Panc1 (cell line): ENCODE measurements at places on chromosomes 7 and 10. TPM values are rescaled to one million over a fixed set of nuclear protein-coding genes. Genes with fewer than 3 reads are reported as not detected.

- H3K36me3 ChIP-seq = no peaks in the 10 kb centered on the region
- H3K27me3 ChIP-seq = peaks cover 36% of the 10 kb centered on the region
- H3K27ac ChIP-seq = no peak overlapping the region
- no peak overlapping the region for H3K4me3 ChIP-seq
- H3K4me1 ChIP-seq = no peaks in the 10 kb centered on the region; the same call in 1 of the 2 replicates
Observed at GRCh38 chr7:293681-294439, 3.9 kb downstream of the FOXL3 start.

DNA sequence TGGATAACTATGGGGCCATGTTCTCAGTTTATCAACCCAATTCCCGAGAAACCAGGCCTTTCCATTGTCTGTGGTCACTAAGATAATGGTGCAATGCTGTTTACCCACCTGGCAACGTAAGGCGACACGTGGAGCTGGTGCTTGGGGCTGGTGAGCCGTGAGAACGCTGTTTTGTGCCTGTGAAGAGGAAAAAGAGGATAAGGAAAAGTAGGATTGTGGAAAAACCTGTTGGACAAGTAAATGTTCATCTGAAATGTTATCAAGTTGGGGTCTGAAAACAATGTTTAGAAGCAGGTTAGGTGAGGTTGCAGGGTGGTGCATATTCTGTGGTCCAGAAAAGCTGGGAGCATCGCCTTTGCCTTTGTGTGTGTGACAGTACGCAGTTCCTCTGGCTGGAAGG lies 88.5 kb downstream of the PPP1R17 start:
- H3K4me1 ChIP-seq = no peaks in the 10 kb centered on the region
- no peaks in the 10 kb centered on the region for H3K36me3 ChIP-seq
- no peak for DNase-seq
- H3K27me3 ChIP-seq = no peaks in the 10 kb centered on the region

GRCh38 chr7:120337308-120337907 lies 64.4 kb downstream of the KCND2 start:
- no peak overlapping the region for H3K4me3 ChIP-seq
- no peaks in the 10 kb centered on the region for H3K27me3 ChIP-seq
- no peaks in the 10 kb centered on the region for H3K4me1 ChIP-seq
- H3K27ac ChIP-seq = no peak overlapping the region
- no peaks in the 10 kb centered on the region for H3K36me3 ChIP-seq
- DNase-seq = no peak

GRCh38 chr7:82732677-82733076 lies 289.1 kb upstream of the CACNA2D1 start:
- no peaks in the 10 kb centered on the region for H3K27me3 ChIP-seq
- H3K4me3 ChIP-seq = no peak overlapping the region
- DNase-seq = no peak
- H3K36me3 ChIP-seq = no peaks in the 10 kb centered on the region
- no peaks in the 10 kb centered on the region for H3K4me1 ChIP-seq
- no peak overlapping the region for H3K27ac ChIP-seq

GRCh38 chr10:121310151-121310711 lies 288.0 kb downstream of the FGFR2 start:
- H3K36me3 ChIP-seq = no peaks in the 10 kb centered on the region
- no peaks in the 10 kb centered on the region for H3K4me1 ChIP-seq
- H3K4me3 ChIP-seq = no peak overlapping the region

DNA sequence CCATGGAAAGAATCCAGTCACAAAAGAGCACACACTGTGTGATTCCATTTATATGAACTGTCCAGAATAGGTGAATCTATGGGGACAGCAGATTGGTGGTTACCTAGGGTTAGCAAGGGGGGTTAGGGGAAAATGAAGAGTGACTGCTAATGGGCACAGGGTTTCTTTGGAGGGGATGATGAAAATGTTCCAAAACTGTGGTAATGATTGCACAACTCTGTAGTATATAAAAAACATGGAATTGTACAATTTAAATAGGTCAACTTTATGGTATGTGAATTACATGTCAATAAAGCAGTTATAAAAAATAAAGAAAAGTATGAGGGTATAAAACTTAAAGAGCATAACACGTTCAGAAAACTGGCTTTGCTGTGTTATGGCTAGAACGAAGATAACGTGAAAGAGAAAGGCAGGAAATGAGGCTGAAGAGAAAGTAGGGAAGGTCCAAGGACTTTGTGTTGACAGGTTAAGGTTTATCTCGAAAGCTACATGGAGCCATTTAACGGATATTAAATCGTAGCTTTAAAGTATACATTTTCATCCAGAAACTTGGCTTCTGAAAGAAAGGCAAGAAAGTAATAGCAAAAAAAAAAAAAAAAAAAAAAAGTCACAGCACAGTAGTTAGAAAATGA lies 26.4 kb upstream of the MSS51 start:
- no peaks in the 10 kb centered on the region for H3K4me1 ChIP-seq
- no peak for DNase-seq
- H3K36me3 ChIP-seq = no peaks in the 10 kb centered on the region
- H3K27ac ChIP-seq = no peak overlapping the region
- H3K27me3 ChIP-seq = no peaks in the 10 kb centered on the region

- no peaks in the 10 kb centered on the region for H3K36me3 ChIP-seq
- no peak overlapping the region for H3K27ac ChIP-seq
- H3K4me1 ChIP-seq = no peaks in the 10 kb centered on the region
- DNase-seq = no peak
- H3K27me3 ChIP-seq = no peaks in the 10 kb centered on the region
Observed at GRCh38 chr7:38339953-38340819, 66.8 kb upstream of the TARP start.

GRCh38 chr10:71978988-71979691 lies 14.9 kb downstream of the CHST3 start:
- H3K36me3 ChIP-seq = no peaks in the 10 kb centered on the region
- H3K4me3 ChIP-seq = no peak overlapping the region
- no peak overlapping the region for H3K27ac ChIP-seq
- H3K27me3 ChIP-seq = no peaks in the 10 kb centered on the region
- peaks cover 73% of the 10 kb centered on the region for H3K4me1 ChIP-seq

- no peak overlapping the region for H3K27ac ChIP-seq
- H3K27me3 ChIP-seq = no peaks in the 10 kb centered on the region
- no peaks in the 10 kb centered on the region for H3K36me3 ChIP-seq
- no peaks in the 10 kb centered on the region for H3K4me1 ChIP-seq
- DNase-seq = peak; percentile 48
Observed at GRCh38 chr10:15209827-15210509, 41.5 kb upstream of the NMT2 start.

- H3K4me1 ChIP-seq = no peaks in the 10 kb centered on the region
- DNase-seq = no peak
- H3K4me3 ChIP-seq = no peak overlapping the region
- H3K36me3 ChIP-seq = no peaks in the 10 kb centered on the region
- H3K27me3 ChIP-seq = peaks cover 21% of the 10 kb centered on the region
Observed at GRCh38 chr10:122798704-122799231, 46.9 kb downstream of the CUZD1 start.

- H3K27me3 ChIP-seq = peaks cover 47% of the 10 kb centered on the region
- H3K27ac ChIP-seq = no peak overlapping the region
- H3K4me3 ChIP-seq = no peak overlapping the region
- H3K4me1 ChIP-seq = 0 out of 2 replicates have a peak, but pooled peaks cover 5% of the 10 kb centered on the region
- no peaks in the 10 kb centered on the region for H3K36me3 ChIP-seq
Observed at GRCh38 chr7:26538689-26539088, 247.0 kb downstream of the SNX10 start.

- no peaks in the 10 kb centered on the region for H3K4me1 ChIP-seq
- no peak overlapping the region for H3K27ac ChIP-seq
- H3K27me3 ChIP-seq = no peaks in the 10 kb centered on the region
- DNase-seq = no peak
- no peaks in the 10 kb centered on the region for H3K36me3 ChIP-seq
Observed at GRCh38 chr7:81616951-81617350, 152.9 kb downstream of the HGF start.

DNA sequence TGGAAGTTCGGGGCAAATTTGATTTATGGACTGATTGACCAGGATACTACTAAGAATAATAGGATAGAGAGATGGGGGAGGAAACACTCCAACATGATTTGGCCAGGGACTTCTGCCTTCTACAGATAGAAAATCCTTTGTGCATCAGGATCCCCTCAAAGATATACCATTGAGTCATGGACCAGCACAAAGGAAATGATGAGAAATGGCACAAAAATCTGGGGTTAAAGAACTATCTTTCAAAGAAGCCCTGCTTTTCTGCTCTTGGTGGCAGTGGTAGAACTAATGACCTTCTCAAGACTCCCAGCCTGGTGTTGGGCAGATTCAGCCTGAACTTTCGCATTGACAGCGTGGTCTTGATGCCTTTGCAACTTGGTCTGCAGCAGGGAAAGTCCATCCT lies 27.6 kb upstream of the LAMB1 start:
- H3K36me3 ChIP-seq = no peaks in the 10 kb centered on the region
- H3K4me3 ChIP-seq = no peak overlapping the region
- no peak overlapping the region for H3K27ac ChIP-seq
- DNase-seq = no peak
- H3K4me1 ChIP-seq = no peaks in the 10 kb centered on the region
- no peaks in the 10 kb centered on the region for H3K27me3 ChIP-seq

DNA sequence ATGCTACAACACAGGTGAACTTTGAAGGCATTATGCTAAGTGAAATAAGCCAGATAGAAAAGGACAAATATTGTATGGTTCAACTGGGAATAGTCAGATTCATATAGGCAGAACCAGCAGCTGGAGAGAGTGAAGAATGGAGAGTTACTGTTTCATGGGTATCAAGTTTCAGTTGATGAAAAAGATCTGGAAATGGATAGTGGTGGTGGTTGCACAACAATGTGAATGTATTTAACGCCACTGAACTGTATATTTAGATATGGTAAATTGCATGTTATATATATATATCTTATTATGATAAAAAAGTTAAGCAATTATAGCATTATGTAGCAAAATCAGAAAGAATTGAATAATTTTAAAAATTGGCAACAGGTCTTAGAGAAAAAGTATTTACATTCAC lies 3.9 kb downstream of the LMBR1 start:
- no peak for DNase-seq
- peaks cover 11% of the 10 kb centered on the region; the same call in 1 of the 2 replicates for H3K4me1 ChIP-seq
- no peak overlapping the region for H3K4me3 ChIP-seq
- H3K36me3 ChIP-seq = peaks cover 2% of the 10 kb centered on the region; the same call in 1 of the 2 replicates

DNA sequence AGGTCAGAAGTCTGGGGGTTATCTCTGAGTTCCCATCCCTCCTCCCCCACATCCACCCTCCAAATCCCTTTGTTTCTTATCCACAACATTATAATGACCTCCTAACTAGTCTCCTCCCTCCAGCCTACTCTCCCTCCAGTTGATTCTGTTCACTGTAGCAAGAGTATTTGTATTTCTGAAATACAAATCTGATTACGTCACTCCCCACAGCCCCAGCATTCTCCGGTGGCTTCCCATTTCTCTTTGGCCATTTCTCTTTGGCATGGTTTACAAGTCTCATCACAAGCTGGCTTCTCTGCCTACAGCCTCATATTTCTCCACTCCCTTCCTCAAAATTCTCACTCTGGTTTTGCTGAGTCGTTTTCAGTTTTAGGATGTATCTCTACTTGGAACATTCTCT lies 24.6 kb upstream of the MRPS33 start:
- no peak overlapping the region for H3K4me3 ChIP-seq
- H3K36me3 ChIP-seq = no peaks in the 10 kb centered on the region
- no peaks in the 10 kb centered on the region for H3K4me1 ChIP-seq
- DNase-seq = no peak
- H3K27me3 ChIP-seq = no peaks in the 10 kb centered on the region

- no peak overlapping the region for H3K4me3 ChIP-seq
- DNase-seq = no peak
- H3K27ac ChIP-seq = no peak overlapping the region
- H3K36me3 ChIP-seq = no peaks in the 10 kb centered on the region
- no peaks in the 10 kb centered on the region for H3K27me3 ChIP-seq
Observed at GRCh38 chr10:112756235-112756527, 193.9 kb upstream of the TCF7L2 start.

DNA sequence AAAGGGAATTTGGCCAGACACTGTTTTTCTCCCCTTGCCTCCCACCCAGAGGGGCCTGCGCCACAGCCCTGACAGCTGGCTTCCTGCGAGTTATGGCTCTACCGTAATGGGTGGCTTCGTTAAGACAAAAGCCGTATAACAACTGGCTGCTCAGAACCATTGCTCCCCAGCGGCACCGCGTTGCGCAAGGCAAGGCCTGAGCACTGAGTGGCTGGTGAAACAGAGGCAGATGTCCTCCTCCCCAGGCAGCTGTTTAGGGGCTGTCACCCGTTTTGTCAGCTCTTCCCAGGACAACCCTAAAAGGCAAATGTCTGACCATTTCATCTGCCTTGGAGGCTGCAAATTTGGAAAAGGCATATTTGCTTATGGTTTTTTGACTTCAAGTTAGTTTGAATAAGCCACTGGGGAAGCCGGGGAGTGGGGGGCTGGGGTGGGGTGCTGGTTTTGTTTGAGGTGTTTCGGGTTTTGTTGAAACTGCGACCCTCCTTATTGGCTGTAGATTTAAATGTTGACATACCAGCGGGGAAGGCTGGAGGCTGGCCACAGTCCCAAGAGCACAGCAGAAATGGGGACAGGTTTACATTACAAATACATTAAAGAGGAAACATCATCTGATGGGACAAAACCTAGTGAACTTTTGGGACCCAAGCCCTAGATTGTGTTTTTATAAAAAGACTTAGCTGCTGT lies 681 bp upstream of the SPOCK2 start:
- H3K4me1 ChIP-seq = peaks cover 8% of the 10 kb centered on the region
- H3K27ac ChIP-seq = peak overlapping the region; percentile 60; the same call in 1 of the 2 replicates
- no peak for DNase-seq
- H3K4me3 ChIP-seq = no peak overlapping the region
- peaks cover 2% of the 10 kb centered on the region; the same call in 1 of the 2 replicates for H3K36me3 ChIP-seq

DNA sequence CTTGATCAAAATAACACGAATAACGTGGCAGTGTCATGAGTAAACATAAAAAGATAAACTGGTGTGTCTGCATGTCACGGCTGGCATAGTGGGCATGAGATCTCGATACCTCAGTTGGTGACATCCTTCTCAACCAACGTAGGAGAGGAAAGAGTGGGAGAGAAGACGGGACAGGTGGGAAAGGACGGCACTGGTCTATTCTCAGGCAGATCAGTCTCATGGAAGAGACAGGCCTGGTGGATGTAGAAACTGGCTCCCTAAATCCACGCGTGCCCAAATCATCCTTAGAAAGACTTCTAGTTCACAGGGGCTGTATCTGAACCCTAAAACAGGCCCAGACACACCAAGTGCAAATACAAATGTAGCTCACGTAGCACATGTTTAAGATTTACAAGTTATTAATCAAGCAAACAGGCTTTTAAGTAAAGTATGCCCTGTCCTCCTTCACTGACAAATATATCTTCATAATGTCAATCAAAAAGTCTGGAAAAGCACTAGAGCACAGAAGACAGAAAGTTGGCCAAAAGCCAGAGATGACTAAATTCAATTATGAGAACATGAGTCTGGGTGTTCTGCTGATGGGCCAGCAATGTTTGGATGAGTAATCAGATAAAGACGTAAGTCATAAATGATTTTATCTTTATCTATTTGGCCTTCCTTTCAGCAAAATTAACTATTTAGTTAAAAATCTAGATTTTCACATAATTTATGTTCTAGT lies 56.3 kb downstream of the SFMBT2 start:
- no peak overlapping the region for H3K27ac ChIP-seq
- no peaks in the 10 kb centered on the region for H3K27me3 ChIP-seq
- no peak for DNase-seq
- no peaks in the 10 kb centered on the region for H3K4me1 ChIP-seq
- no peak overlapping the region for H3K4me3 ChIP-seq

Gene HNRNPF
- total RNA-seq = 466 TPM

Gene CPXM2
- total RNA-seq = not detected

Gene DOCK1
- total RNA-seq = 67.6 TPM

Gene NEURL1
- total RNA-seq = 0.10 TPM

Gene PGAM2
- total RNA-seq = 1.3 TPM

Gene WIPF3
- 2.0 TPM for total RNA-seq

Gene CTAGE6
- not detected for total RNA-seq

Gene CDHR3
- total RNA-seq = 6.5 TPM

Gene ACTR3C
- 6.5 TPM for total RNA-seq

Gene COL1A2
- total RNA-seq = 1.3 TPM
